GM23338 (cell line): ENCODE measurements at places on chromosomes 2 and 18.

DNA sequence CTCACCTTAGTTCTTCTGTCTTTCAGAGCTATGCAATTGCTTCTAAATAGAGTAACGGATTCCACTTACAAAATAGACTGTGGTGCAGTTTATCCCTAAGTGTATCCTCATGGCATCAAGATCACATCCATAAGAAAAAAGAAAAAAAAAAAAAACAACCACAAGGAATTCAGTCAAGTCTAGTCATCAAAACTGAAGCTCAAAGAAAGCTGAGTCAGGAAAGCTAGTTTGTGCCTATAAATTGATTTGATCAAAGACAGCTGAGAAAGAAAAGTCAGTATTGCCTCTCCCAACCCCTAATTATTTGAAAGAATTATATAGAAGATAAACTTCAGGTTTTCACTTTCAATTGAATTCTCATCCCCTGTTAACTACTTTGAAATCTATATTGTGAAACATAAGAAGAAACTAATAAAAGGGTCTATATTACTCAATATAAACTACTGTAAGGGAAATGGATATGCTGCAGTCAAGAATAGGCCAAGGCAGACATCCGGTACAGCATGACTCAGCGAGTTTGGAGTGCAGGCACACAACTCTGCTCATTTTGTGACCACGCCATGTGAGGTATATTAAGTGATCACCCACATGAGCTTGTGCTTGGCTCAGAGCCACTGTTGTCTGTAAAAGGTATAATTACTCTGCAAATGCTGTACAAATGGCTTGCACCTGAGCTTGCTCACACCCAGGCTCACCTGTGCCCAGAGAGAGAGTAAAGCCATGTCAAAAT, 568.1 kb upstream of the CRIM1 start:
- DNase-seq: peak; percentile 18

GRCh38 chr2:142693171-142693950, 184.1 kb upstream of the KYNU start:
- peak; percentile 9 for DNase-seq

DNA sequence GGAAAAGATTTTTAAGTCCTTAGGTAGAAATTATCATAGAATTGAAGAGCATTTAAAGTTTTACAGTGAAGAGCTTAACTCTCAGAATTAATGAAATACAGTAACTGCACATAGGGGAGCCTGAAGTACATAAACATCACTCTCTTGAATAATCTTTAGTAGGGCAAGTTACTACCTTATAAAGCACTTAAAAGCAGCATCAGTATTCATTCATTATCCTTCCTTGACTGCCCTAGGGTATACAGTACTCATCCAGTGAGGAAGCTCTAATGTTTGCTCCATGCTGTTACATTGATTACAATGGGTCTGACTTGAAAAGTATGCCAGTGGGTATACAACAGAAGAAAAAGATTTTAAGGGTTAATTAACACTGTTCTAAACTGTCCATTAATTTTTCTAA, 66.5 kb downstream of the ATF2 start:
- DNase-seq: no peak

- DNase-seq: no peak
Measured at GRCh38 chr2:232873909-232874641, 4.0 kb downstream of the SNORC start.

GRCh38 chr2:129748653-129749052, 230.8 kb upstream of the RAB6C start:
- peak; percentile 66 for DNase-seq

DNA sequence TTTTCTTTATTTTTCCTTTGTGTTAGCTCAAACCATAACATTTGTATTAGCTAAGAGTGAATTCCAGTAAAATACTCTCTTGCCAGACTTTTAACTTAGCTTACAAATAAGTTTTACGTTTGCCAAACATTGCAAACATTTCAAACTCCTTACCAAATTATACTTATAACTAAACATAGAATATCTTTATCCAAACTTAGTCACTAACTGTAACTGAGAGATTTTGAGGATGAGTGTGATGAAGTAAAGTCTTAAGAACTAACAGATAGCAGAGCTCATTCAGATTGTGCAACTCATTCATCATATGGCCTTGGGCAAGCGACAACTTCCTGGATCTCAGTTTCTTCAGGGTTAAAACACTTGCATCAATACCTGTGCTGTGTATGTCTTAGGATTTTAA, 533.7 kb downstream of the TDRD15 start:
- no peak for DNase-seq
